ENCODE measurements at places on chromosomes 3 and 15. TPM values are rescaled to one million over a fixed set of nuclear protein-coding genes. Genes with fewer than 3 reads are reported as not detected.

- DNase-seq, result no peak
These were observed 34.9 kb downstream of the PPP1R2 start for GRCh38 chr3:195508185-195508584.

DNA sequence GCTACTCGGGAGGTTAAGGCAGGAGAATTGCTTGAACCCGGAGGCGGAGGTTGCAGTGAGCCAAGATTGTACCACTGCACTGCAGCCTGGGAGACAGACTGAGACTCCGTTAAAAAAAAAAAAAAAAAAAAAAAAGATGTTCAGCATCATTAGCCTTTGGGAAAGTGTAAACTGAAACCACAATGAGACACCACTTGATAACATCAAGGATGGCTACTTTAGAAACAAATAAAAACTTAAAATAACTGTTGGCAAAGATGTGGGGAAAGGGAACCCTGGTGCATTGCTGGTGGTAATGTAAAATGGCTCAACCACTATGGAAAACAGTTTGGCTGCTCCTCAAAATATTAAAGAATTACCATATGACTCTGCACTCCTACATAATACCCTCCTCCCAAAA lies 1.9 kb downstream of the LEO1 start:
- no peak for DNase-seq

GRCh38 chr3:178300441-178300959 lies 235.7 kb upstream of the KCNMB2 start:
- DNase-seq, result no peak

DNA sequence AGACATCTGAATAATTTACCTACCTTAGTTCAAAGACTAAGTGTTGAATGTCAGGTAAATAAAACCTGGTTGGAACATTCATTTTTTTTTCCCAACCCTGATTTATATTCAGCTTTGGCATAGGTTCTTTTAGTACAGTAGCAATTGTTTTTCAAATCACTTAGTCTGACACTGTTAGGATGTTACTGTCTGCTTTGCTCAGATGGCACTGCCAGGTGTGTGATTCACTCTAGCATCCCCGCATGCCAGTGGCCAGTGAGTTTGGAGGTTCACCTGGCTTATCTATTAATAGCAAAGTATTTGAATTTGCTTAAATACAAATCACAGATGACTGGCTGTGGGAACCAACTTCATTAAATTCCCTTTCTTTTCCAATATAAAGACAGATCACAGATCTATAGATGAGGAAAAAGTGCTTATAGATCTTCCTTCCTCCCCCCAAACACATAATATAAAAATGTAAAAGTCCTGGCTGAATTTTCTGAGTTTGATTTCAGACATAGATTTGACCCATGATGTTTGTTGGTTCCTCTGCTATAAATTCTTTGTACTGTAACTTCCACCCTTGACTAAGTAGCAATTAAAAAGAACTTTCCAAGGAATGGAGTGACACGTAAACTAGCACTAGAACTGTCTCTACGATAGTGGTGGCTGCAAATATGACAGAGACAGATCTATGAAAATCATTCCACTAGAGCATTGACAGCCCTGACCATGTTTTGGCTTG lies 3.9 kb downstream of the THBS1 start:
- no peak for DNase-seq

The LXN gene
- total RNA-seq, result 4.7 TPM

The MRAS gene
- 16.2 TPM for total RNA-seq

The BLM gene
- 45.6 TPM for total RNA-seq

Data from H1 (cell line).